Spinal cord (tissue), 10 donors: ENCODE measurements at places on chromosomes 2 and 18.

- no peak for DNase-seq
These were observed 4.6 kb upstream of the UGP2 start for GRCh38 chr2:63837036-63837594.

GRCh38 chr2:72515696-72516095 lies 310.1 kb downstream of the EXOC6B start:
- DNase-seq, result no peak

DNA sequence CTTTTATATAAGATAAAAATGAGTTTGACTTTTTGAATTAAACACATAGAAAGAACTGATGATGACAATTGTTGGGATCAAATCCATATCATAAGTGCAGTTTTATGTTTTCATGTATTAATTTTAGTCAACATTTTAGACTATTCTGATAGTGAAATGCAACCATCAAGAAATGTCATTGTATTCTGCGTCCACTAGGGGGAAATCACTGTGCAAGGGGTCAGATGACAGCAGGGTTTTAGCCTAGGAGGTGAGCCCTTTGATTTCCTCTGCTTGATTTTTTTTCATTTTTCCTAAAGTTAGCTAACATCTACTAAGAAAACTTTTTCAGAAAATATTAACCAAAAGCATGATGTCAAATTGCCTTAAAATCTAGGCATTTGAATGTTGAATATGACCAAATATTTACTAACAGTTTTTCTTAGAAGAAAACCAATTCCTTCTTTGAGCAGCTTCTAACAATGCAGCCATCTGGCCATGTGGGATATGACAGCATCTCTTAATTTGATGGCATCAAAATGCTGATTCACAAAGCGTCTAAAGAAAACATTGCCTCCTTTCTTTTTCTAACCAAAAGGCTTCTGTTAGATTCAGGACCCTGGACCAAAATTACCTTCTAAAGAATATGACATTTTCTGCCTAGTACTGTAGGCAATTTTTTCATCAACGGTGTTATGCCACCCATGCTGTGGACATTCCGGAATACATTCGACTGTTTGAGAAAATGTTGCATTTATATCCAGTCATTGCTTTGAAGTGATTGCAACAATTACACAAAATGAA lies 141.5 kb downstream of the SPHKAP start:
- DNase-seq, result peak; percentile 71

DNA sequence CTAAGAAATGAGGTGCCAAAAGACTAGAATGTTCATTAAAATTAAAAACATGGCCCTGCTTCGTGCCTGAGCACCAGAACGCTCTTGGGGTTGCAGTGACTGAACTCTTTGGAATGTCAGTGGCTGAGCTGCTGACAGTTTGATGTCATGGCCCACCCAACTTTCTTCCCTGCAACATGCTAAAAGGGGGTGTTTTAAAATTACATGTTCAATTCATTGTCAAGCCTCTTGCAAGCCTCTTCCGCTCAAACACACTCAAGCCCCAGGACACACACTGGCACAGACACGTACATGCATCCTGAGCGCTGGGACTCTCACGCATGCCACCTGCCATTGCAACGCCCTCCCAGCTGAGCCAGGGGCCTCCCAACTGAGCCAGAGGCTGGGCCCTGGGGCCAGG lies 12.6 kb downstream of the RUFY4 start:
- no peak for DNase-seq

- no peak for DNase-seq
These were observed 2.6 kb upstream of the RNF149 start for GRCh38 chr2:101310834-101311695.

- DNase-seq, result no peak
These were observed 44.7 kb downstream of the CTIF start for GRCh38 chr18:48583573-48583972.

DNA sequence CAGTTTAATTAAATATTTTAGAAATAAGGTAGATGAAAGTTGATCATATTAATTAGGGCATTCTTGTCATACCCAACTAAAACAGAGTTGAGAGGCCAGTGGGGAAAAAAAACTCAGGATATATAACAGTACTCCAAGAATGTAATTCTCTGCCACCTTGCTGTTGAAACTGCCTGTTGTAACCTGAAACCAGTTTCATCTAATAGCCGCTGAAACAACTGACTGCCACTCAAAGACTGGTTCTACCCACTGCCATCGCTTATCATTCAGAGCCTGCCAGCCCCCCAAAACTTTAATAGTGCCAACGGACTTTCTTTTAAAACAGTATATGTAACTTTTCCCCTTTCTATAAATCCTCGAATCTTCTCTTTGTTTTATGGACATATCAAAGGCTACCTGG lies 37.7 kb upstream of the FSIP2 start:
- DNase-seq, result no peak

GRCh38 chr2:200635251-200635650 lies 49.4 kb downstream of the AOX1 start:
- no peak for DNase-seq

DNA sequence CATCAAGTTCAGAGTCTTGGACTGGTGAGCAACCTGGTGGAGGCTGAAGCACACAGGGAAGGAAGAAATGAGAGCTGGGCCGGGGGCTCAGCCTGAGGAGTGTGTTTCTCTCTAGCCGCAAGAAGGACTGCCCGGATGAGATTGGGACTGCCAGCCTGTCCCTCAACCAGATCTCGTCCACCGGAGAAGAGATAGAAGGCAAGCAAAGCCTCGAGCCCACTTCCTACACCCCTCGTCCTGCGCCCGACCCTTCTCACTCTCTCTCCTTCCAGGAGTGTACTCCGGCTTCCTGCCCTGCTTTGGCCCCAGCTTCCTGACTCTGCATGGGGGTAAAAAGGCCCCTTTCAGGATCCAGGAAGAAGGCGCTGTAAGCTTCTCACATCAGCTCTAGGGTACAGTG lies 26.2 kb downstream of the FER1L5 start:
- DNase-seq, result no peak

GRCh38 chr18:62189208-62189607 lies 2.2 kb downstream of the RELCH start:
- DNase-seq, result no peak

DNA sequence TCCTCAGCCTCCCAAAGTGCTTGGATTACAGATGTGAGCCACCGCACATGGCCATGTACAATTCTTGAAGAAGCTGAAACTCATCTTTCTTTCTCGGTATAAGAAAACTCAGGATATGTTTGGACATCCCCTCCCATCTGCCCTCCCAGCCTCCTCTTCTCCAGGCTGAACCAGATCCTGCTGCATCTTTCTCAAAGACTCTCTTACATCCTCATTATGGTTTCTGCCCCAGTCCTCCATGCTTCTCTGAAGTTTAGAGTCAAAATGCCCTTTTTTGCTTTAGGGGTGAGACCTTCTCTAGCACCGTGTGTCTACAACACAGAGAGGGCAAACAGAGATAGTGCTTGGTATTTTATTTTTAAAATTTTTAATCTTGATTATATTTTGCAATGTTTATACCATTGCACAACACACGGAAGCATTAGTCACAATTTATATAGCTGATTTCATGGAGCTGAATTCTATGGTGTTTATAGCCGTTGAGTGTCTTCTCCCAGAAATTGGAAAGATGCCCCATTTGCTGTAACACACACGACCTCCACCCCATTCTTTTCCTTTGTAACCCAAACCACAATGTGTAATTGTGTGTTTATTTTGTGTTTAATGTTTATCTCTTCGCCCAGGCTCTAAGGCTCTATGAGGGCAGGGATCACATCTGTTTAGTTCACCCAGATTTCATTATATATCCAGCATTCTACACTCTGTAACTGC lies 206.0 kb upstream of the TNP1 start:
- no peak for DNase-seq

DNA sequence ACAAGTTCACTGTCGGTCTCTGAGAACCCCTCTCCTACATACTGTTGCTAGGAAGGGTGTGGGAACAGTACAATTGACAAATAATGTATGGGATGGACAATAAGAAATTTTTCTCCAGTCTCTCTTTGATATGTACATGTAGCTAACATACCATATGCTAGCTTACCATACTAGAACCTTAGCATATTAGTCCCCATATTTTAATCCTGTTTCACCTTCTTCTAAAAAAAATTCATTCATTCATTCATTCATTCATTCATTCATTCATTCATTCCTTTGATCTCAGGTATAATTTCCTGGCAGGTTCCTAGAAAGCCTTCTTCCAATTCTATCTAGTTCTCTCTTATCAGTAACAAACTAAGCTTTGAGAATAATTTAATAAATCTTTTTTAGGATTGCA lies 62.2 kb downstream of the TTC21B start:
- no peak for DNase-seq

DNA sequence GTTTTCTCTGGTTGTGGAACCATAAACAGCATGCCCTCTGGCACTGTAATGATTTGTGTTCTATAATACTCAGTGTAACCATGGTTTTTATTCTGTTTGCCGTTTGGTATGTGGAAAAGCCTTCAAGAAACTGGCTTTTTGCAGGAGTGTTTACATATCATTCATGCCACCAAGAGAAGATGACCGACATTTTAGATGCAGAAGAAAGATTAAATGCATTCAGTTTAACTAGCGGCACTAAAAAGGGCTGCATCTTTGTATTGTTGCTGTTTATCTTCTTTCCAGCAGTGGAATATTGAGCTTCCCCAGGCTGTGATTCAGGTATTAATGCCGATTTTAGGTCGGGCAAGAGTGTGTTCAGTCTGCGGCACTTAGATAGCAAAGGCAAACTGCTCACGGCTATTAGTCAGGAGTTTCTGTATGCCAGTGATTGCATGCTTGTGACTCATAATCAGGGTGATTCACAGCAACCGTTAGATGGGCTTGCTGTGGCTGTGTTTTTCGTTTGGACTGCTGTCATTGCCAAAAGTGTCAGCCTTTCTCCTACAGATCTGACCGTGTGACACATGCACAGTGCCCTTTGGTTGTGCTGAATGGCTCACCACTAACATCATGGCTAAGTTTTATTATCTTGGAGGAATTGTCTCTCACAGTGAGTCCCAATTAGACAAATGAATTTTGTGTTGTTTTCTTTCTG lies 479.7 kb downstream of the PARD3B start:
- DNase-seq, result no peak

- no peak for DNase-seq
These were observed 76.7 kb downstream of the DTNB start for GRCh38 chr2:25596516-25597244.

DNA sequence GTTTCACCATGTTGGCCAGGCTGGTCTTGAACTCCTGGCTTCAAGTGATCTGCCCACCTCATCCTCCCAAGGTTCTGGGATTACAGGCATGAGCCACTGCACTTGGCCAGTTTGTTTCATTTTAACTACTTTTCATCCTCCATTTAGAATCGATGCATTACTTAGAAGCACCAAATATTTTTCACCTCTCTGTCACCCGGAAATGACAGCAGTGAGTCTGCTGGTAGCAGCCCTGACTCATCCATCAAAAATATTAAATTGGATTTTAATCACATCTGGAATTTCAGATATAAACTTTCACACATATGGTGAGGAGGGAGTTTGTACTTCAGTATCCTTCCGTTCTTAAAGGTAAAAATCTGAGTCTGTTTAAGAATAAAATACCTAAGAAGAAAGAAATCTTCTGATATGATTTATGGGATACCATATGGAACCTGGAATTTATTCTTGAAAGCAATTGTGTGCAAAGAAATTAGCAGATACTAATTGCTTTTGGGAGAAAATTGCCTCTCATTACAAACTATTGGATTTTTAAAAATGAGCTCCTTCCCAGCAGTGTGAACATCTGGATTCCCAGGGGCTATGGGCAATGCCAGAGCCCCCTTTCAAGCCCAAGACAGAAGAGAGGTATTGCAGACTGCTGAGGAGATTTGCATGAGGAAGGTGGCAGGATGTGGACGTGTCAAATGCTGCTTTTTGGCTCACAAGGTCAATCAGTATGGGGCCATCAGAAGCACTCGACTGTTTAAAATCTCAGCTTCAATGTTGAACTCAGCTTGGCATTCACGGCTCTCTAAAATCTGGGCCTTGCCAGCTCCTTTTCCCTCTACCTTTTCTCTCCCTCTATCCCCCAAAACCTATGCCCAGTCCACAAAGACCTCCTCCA lies 279.5 kb upstream of the SIX2 start:
- DNase-seq, result no peak

DNA sequence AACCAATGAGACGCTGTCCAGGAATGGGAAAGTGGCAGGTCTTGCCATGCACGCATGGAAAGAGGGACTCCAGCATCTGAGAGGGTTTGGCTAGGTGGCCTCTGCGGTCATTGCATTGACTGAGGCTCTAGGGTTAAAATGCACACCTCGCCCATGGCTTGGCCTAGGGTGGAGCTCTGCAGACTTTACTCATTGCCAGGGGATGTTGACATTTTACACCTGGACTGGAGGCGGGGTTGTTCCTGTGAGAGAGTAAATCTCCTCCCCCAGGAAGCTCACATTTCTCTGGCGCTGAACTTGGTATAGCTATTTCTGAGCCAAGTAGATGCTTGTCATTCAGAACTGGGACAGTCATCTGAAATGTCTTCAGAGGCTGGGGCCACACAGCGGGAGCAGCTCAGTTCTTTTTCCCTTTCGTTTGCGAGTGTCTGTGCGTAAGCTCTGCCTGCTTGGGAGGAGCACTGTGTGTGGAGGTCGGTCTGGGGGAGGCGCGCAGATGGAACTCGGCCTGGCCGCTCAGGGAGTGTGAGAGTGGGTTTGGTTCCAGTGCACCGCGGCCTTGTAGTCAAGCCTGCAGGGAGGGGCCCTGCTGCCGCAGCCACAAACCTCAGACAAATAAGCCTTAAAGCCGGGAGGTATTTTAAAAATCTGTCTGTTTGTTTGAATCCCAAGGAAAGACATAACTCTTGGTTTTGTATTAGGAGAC lies 76.5 kb downstream of the LPIN1 start:
- no peak for DNase-seq

DNA sequence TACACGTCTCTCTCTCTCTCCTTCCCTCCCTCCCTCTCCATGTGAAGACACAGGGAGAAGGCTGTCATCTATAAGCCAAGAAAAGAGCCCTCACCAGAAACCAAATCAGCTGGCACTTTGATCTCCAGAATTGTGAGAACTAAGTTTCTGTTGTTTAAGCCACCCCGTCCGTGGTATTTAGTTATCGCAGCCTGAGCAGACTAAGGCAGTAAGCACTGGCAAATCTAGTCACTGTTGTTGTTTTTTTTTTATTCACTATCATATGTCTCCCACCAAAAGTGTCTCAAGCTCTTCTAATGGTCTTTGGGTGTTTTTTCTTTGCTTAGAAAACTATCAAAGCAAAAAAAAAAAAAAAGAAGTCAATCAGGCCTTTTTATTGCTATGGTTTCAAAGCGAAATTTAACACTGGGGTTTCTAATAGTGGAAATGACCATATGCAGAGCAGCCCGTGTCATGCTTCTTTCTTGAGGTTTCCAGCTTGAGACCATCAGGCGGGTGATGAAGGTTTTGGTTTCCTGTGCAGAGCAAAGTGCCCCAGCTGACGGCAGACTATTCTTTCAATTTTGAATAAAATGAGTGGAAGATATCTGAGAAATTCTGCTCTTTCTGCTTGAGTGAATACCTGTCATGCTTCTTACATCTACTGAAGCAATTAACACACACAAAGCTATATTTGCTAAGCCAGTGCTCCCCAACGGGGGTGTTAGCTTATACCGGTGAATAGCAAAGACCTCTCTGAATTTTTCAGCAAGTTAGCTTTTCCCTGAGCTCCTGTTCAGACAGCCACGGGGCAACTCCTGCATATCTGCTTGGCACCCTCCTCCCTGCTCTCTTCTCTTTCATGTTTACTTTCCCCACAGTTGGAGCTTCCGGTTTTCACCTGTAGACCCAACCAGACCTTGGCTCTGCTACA lies 394.1 kb upstream of the ATP5MC3 start:
- no peak for DNase-seq
